Stimulated activated CD8-positive, alpha-beta memory T cell treated with anti-CD3 and anti-CD28 coated beads, Interleukin-4, amount 100 ng/mL, for 4 hours (primary cell): ENCODE measurements at places on chromosomes 6 and 20.

DNA sequence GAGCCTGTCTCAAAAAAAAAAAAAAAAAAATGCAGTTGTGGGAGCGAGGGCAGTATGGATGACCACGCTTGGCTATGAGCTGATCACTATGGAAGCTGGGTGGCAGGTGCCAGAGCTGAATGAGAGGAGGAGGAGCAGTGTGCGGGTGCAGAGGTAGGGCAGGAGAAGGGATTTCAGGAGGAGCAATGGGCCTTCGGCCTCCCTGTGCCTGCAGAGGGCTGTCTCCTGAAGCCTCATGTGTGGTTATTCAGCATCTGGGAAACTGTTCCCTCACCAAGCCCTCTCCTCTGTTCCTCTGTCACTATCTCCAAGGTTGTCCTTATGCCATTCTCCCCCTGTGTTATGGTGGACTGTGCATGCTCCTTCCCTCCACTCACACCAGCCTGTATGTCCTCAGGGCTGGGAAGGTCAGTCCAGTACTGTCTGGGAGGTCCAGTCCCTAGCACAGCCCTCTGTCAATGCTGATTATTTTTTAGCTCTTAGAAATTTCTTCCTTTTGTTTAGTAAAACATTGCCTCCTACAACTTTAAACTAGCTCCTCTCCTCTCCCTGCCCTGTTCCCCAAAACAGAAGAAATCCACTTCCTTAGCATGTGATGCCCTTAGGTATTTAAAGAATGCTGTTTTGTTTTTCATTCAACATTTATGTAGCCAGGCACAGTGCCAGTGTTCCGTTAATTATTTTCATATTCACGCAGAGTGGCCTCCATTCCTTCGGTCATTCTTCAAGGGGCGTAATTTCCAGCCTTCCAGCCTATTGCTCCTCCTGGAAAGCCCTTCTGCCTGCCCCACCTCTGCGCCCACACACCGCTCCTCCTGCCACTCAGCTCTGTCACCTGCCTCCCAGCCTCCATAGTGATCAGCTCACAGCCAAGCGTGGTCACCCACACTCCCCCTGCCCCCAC is 48.9 kb downstream of the CNBD2 start:
- DNase-seq = no peak

- no peak for DNase-seq
These were observed 256.2 kb upstream of the MANEA start for GRCh38 chr6:95321126-95321525.

DNA sequence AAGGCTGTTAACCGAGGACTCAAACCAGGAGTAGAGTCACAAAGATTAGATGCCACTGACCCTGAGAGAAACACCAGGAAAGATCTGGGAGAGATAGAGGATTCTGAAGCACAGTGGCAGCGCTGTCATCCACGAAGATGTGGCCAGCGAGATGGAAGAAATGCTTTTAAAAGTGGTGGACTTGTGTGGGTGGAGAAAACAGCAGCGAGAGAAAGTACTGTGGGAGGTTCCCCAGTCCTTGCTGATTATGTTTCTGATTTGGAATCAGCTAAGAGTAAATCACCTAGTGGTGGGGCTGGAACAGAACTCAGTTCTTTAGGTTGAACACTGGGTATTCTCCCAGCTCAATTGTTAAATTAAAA is 435 bp upstream of the ZNF322 start:
- no peak for DNase-seq

- DNase-seq = no peak
These were observed 41.6 kb downstream of the CDKAL1 start for GRCh38 chr6:20575704-20576451.

GRCh38 chr6:22828179-22829062 is 259.1 kb downstream of the HDGFL1 start:
- no peak for DNase-seq

DNA sequence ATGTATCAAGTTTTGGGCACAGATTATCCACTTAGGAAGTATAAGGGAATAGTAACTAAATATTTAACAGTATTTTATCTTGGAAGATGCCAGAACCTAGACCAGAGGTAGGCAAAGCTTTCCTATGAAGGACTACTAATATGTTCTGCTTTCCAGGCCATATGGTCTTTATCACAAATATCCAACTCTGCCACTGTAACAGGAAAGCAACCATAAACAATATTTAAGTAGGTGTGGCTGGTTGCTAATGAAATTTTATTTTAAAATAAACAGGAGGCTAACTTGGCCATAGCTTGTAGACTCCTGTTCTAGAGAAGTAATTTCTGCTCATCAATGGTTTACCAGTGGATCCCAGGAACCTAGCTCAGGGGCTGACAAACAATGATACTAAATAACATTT is 39.4 kb downstream of the NOL7 start:
- no peak for DNase-seq

GRCh38 chr6:25359891-25360290 is 80.7 kb downstream of the CARMIL1 start:
- no peak for DNase-seq

- DNase-seq = no peak
These were observed 356.8 kb downstream of the HDGFL1 start for GRCh38 chr6:22925920-22926789.

DNA sequence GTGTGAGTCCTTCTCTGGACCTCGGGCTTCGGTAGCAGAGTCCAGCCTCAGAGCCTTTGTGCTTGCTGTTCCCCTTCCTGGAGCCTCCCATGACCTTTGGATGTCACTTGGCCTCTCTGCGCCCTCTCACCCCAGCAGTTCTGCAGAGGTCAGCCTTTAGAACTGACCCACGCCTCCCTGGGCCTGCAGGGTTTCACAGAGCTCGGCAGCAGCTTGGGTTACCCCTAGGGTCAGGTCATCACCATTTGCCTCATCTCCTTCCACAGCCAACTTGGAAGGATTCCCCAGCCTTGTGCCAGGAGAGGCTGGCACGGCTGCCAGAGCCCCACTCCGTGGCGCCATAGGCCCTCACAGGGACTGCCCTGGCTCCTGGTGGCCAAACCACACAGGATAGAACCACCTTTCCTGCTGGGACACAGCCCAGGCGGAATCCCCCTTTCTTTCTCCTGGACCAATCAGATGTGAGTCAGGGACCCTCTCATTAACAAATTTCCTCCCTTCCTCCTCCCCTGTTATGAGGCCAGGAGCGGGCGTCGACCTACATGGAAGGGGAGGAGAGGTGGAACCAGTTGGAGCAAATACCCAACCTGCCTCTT is 13.9 kb upstream of the SIRPA start:
- no peak for DNase-seq

DNA sequence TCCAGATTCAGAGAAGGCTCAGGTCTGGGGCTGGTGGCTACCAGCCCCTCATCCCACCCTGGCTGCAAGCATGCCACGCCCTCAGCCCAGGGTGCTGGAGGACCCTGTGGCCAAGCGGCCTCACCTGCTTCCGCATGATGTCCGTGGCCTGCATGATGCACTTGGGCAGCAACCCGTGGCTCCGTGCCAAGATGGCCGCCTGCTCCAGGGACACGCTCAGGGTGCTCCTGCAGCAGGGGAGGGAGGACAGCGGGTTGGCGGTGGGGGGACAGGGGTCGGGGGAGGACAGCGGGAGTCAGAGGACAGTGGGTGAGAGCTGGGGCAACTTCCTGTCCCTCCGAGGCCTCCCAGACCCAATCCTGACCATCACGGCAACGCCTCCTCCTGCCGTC is 200.1 kb downstream of the PREX1 start:
- no peak for DNase-seq

GRCh38 chr20:11608736-11609135 is 309.0 kb upstream of the BTBD3 start:
- DNase-seq = no peak

- DNase-seq = no peak
These were observed 87.9 kb upstream of the RBM24 start for GRCh38 chr6:17193106-17193775.

DNA sequence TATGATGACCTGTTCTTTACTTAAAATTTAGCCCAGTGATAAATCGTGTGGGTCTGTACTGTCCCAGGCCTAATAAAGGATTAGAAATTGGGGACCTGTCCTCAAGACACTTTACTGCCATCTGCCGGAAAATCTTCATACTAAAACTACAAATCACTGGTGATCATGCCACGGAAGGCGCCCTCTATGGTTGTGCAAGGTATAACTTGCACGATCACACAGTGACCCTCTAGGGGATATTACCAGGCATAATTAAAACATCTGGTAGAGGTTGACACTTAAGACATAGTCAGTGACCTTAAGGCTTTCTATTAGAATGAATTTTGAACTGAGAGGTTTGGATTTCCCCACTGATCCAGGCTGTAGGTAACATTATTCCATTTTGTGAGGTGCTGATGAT is 172.6 kb downstream of the BMP2 start:
- no peak for DNase-seq

DNA sequence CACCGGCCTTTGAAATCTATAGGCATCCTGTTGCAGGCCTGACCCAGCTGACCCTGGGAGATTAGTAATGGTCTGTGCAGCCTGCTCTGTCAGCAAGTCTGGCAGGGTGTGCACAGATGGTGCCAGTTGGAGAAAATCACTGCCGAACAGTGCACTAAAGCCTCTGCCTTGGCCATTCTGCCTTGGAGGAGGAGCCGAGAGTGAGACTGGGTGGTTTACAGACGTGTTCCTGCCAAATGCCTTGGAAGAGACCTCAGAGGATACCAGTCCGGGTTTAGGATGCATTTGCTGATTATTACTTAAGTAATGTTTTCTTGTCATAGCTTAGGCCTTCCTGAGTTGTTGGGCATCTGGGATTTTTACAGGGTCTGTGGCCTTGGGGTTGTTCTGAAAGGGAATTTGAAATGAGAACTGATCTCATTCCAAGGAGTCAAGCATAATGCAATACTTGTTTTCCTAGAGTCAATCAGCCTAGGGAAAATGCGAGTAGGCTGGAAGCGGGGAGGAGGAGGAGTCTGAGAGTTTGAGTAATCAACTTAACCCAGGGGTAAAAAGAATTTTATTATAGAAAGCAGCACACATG is 292.1 kb downstream of the SOX4 start:
- DNase-seq = no peak

GRCh38 chr20:32089637-32090362 is 19.7 kb upstream of the TM9SF4 start:
- DNase-seq = no peak

- DNase-seq = no peak
These were observed 193.2 kb downstream of the SLC16A10 start for GRCh38 chr6:111280445-111280955.

DNA sequence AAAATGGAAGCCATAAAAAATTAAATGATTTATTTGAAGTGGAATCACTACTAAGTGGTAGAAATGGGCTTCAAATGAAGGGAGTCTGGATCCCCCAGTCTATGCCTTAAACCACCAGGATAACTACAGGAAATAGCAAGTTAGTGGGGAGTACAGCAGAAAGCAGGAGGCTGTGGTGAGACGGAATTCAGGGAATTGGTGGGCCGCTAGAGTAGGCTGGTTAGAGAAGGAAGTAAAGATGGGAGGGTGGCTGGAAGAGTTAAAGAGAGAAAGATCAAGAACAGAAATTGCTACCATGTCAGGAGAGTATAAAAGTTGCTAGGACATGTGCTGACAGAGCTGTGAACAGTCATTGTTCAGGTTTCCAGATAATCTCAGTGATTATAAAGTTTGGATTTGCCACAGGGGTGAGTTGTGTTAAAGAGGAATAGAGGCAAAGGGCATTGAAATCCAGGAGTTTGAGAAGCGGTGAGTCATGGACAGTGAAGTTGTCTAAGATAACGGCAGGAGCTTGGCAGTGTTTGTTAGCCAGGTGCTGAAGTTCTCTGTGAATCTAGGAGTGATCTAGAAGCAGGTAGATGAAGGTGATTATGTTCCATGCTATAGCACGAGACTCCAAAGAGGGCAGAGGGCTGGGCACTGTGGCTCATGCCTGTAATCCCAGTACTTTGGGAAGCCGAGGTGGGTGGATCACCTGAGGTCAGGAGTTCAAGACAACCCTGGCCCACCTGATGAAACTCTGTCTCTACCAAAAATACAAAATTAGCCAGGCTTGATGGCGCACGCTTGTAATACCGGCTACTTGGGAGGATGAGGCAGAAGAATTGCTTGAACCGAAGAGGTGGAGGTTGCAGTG is 13.7 kb upstream of the HINT3 start:
- DNase-seq = no peak

- no peak for DNase-seq
These were observed 642 bp downstream of the EEF1A2 start for GRCh38 chr20:63497946-63498935.

DNA sequence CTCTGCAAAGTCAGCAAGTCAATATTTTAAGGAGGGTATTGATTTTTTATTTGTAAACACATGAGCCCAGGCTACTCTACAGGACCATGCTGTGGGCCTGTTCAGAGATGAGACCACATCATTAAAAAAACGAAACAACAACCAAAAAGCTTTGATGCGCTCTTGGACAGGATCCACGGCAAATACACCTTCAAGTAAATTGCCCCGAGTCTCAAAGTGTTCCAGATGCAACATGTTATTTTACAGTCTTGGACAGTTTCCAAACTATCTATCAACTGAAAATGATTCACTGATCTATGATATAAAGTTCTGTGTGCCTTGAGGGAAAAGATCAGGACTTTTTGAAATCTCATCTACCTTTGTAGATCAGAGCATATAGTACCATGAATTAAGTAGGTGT is 25.8 kb upstream of the CARMIL1 start:
- no peak for DNase-seq

- no peak for DNase-seq
These were observed 7.8 kb upstream of the LCA5 start for GRCh38 chr6:79544939-79545450.
